Large intestine (tissue), 12 donors: ENCODE measurements at places on chromosomes 11 and 22. TPM values are rescaled to one million over a fixed set of nuclear protein-coding genes. Genes with fewer than 3 reads are reported as not detected.

GRCh38 chr11:16211407-16211806 lies 144.9 kb downstream of the SOX6 start:
- no peak for DNase-seq

The RFPL3 gene
- polyA plus RNA-seq, result 0.04 TPM

The SLC22A6 gene
- not detected for polyA plus RNA-seq

GRCh38 chr11:128342511-128343134 lies 244.7 kb downstream of the ETS1 start:
- peak; percentile 72 for DNase-seq

DNA sequence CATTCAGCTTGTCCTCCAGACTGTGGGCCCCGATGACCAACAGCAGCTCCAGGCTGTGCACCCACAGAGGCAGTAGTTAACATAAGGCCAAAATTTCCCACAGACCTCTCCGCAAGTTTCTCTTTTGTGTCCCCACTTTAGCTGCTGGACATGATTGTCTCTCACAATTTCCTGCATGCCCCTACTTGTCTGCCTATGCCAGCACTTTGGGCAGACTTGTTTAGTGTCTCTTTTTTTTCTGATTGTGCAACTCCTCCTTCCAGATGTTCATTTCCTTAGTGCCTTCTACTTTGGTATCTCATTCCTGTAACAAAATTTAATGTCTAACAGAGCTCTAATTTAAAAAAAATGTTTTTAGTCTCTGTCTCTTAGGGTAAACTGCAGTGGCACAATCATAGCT lies 23.8 kb upstream of the SCN3B start:
- no peak for DNase-seq

DNA sequence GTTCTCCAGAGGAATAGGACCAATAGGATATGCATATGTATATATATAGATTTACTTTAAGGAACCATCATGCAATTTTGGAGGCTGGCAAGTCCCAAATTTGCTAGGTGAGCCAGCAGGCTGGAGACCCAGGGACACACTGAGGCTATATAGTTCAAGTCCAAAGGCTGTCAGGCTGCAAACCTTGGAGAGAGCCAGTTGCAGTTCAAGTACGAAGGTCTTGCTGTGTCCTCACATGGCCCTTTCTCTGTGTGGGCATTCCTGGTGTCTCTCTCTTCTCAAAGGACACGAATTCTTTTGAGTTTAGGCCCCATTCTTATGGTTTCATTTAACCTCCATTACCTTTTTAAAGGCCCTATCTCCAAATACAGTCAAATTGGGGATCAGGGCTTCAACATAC lies 134.4 kb upstream of the SORL1-AS1 start:
- DNase-seq, result peak; percentile 79

- DNase-seq, result no peak
These were observed 475.8 kb upstream of the LRRC4C start for GRCh38 chr11:41935241-41935640.

- DNase-seq, result peak; percentile 34
These were observed 4.3 kb upstream of the ATP5MGL start for GRCh38 chr22:42644422-42645340.

- no peak for DNase-seq
These were observed 13.3 kb upstream of the CACNA1I start for GRCh38 chr22:39556970-39557841.

The CLCF1 gene
- 9.6 TPM for polyA plus RNA-seq

DNA sequence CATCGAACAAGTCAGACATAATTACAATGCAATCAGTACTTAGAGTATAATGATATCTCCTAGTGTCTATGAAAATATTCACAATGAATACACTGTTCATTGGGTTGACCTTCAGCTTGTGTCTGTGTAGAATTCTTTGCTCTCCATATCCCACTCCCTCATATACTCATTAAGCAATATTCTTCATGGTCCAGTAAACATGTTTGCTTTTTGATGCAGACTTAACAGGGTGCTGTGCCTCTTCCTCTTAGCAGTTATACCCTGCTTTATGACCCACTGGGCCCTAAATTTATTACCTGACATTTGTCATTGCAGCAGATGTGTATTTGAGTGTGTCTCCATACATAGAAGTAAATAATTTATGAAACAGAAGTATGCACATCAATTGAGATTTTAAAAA lies 352.5 kb upstream of the CCDC179 start:
- DNase-seq, result peak; percentile 49

DNA sequence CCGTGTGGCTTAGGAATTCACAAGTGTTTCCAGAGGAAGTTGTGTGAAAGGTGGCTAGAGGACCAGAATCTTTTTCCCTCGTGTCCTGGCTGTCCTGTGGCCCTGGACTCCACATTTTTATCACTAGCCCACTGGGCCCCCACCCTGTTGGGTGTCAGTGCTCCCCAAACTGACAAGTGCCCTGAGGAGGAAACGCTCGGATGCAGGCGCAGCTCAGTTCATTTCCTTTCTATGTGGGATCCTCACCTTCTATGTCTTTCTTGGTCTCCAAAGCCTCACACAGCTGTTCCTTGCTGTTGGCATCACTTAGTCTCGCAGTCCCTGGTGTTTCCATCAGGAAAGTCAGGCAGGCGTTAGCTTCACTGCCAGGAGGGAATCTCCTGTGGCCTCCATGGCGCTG lies 68.0 kb upstream of the KCNQ1OT1 start:
- DNase-seq, result no peak

GRCh38 chr11:11022125-11022730 lies 164.4 kb upstream of the ZBED5 start:
- no peak for DNase-seq

DNA sequence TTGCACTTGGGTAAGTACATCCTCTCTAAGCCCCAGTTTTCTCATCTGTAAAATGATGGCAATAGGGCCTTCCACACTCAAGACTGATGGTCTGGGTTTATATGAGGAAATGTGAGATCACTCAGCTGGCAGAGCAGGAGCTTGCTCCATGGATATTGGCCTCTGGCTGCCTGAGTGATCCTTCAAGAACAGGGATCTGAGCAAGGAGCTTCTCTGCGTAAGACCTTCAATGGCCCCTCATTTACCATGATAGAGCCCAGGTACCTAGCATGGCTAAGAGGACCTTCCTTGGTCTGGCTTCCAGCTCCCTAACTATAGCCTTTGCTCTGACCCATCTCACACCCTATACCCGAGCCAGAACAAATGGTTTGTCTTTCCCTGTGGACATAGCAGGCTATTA lies 5.5 kb downstream of the ROBO4 start:
- DNase-seq, result no peak
